ENCODE measurements at places on chromosomes 13 and 19. TPM values are rescaled to one million over a fixed set of nuclear protein-coding genes. Genes with fewer than 3 reads are reported as not detected.

The SYNE4 gene
- 2.7 TPM for total RNA-seq

The CGB5 gene
- total RNA-seq, result not detected

GRCh38 chr19:40383668-40384248, 6.2 kb downstream of the HIPK4 start:
- DNase-seq, result no peak

GRCh38 chr19:4930664-4931063, 21.4 kb downstream of the UHRF1 start:
- no peak for DNase-seq

DNA sequence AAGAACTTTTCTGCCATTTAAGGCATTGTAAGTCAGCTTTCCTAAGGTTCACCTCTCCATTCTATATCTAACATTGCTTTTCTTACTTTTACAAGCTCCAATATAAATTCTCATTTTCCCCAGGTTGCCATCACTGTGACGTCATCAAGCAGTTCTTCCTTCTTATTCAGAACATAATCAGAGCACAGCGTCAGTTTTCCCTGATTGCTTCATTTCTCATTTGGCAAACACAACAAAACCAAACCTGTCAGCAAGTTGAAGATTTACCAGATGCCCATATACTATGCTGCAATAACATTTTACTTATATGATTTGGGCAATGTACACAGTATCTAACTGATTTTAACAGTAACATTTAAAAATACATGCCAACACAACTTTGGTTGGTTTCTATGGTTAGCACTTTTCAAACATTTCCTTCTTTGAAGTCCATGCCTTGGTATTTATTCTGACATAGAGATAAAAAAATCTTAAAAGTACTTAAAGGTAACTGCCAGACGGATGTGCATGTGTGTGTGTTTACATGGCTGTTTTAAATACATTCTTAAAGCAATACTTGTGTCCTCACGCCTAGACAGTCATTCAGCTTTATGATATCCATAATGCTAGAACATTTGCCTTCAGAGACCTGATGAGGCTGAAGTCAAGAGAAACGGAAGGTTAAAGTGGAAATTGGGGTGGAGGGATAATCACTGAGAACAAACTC, 264.0 kb downstream of the KLF12 start:
- no peak for DNase-seq

The CACNG6 gene
- 0.67 TPM for total RNA-seq

The ZNF470 gene
- 18.1 TPM for total RNA-seq

DNA sequence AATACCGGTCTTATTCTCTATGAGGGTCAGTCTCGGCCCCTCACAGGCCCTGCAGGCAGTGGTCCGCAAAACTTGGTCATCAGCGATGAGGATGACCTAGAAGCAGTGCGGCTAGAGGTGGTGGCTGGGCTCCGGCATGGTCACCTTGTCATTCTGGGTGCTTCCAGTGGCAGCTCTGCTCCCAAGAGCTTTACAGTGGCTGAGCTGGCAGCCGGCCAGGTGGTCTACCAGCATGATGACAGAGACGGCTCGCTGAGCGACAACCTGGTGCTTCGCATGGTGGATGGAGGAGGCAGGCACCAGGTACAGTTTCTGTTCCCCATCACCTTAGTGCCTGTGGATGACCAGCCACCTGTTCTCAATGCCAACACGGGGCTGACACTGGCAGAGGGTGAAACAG, 1.8 kb downstream of the FREM2 start:
- no peak for DNase-seq

- DNase-seq, result peak; percentile 67
Measured at GRCh38 chr13:113209336-113209758, at the start of gene CUL4A. Gene CUL4A, plus strand, starts transcription at chr13:113209613. Its CDS starts 15 bp downstream, at chr13:113209628.

DNA sequence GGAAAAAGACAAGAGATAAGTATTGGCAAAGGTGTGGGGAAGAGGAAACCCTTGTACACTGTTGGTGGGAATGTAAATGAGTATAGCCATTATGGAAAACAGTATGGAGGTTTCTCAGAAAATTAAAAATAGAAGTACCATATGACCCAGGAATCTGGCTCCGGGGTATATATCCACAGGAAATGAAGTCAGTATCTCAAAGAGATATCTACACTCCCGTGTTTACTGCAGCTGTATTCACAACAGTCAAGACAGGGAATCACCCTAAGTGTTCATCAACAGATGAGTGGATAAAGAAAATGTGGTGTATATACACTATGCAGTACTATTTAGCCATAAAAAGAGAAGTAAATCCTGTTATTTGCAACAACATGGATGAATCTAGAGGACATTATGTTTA, 13.5 kb downstream of the KCTD12 start:
- no peak for DNase-seq

DNA sequence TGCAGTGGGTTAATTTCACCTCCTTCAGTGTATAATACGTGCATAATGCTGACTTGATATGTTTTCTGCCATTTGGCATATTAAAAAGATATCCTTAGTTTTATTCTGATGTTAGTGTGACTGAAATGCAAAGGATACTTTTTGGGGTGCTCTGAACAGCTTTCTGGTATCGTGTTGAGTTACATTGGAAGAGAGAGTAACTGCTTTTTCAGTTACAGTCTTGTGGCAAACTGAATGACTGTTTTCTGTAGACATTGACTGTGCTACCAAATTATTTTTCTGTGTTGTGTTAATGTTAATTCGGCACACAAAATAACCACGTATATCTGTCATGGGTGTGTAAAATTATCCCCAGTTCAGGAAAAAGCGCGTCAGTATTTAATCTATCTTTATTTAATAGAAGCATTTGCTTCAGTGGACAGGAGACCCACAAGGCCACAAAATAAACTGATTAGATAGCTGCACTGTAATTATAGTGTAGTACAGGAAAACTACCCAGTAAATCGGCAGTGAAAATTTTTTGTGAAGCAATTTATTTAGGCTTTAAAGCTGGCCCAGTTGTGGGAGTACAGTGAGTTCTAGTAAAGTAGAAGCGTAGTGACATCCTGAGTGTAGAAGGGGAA, 2.5 kb downstream of the URI1 start:
- DNase-seq, result no peak

DNA sequence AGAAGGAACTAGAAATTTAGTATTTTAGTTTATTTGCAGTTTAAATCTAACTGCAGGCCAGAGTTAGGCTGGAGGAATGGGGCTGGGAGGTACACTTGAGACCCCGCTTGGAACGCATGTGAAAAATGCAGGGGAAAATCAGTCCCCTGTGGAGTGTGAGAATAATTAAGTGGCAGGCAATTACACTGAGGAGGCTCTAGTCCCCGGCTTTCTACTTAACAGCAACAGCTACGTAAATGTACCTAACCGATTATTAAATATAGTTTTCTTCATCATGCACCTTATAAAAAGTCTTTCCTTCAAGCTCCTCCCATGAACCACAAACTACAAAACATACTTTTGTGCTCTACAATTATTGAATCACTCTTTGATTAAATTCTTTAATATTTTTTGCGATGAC, 804 bp downstream of the ZNF708 start:
- no peak for DNase-seq

- DNase-seq, result peak; percentile 95
Measured at GRCh38 chr19:48511800-48512503, at the start of gene LMTK3. Gene LMTK3, minus strand, starts transcription at chr19:48511835. Its CDS starts 259 bp downstream, at chr19:48511576.

DNA sequence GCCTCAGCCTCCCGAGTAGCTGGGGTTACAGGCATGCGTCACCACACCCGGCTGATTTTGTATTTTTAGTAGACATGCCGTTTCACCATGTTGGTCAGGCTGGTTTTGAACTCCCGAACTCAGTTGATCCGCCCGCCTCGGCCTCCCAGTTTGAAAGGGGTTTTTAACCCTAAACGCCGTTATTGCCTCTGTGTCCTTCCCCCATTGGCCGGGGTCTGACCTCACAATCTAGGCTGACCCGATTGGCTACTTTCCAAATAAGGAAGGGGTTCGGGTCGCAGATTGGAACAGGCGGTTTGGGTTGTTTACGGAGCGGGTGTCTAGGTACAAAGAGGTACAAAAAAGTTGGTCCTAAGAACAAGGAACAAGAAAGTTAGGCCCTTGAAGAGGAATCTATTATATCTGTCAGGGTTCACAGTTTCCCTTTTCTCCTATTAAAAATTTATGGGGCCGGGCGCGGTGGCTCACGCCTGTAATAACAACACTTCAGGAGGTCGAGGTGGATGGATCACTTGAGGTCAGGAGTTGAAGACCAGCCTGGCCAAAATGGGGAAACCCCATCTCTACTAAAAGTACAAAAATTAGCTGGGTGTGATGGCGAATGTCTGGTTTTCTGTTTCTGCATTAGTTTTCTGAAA, 1.0 kb downstream of the ZNF253 start:
- peak; percentile 13 for DNase-seq

All from dorsolateral prefrontal cortex (tissue), 122 donors.